Stimulated activated CD4-positive, alpha-beta T cell treated with anti-CD3 and anti-CD28 coated beads, Interleukin-12 subunit alpha, Interleukin-12 subunit beta, amount 100 ng/mL, for 48 hours (primary cell): ENCODE measurements at places on chromosomes 4 and X.

GRCh38 chrX:39855748-39856129, 242.0 kb downstream of the BCOR start:
- peak; percentile 69 for DNase-seq

DNA sequence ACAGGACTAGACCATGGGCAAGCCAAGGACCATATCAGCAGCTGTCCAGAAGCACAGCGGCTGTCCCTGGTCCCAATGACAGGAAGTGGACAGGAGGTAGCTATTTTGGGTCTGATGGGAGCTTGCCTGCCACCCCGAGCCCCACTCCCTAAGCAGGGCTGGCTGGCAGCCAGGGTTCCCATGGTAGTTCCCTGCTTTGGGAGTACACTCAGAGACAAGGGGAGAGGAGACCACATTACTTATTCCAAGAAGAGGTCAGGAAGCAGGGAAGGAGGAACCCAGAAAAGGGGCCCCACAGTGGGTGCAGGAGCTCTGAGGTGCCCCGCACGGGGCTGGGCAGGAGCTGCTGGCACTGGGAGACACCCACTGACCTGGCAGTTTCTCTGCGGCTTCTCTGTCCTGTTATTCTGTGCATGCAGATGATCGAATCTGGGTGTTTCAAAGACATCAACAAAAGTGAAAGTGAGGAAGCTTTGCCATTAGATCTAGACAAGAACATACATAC, 36.3 kb downstream of the HTT-AS start:
- DNase-seq = no peak

DNA sequence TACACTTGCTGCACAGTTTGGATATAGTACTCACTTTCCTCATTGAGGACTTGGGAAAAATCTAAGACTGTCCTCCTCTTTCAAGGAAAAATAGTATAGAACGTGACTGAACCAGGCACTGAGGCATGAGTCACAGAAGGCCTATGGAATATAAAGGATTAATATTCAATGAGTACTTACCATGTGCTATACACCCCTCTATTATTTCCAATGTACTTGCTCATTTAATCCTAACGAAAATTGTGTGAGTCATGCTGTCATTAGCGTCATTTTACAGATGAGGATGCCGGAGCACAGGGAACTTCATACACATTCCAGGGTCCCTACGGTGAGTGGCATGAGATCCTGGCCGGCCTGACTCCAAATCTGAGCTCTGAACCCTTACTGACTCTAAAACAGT, 2136.2 kb upstream of the TENM3 start:
- no peak for DNase-seq

- no peak for DNase-seq
Measured at GRCh38 chr4:152168987-152169616, 366.8 kb downstream of the FBXW7 start.

- peak; percentile 89 for DNase-seq
Measured at GRCh38 chr4:15956179-15956850, 6.7 kb downstream of the FGFBP2 start.

DNA sequence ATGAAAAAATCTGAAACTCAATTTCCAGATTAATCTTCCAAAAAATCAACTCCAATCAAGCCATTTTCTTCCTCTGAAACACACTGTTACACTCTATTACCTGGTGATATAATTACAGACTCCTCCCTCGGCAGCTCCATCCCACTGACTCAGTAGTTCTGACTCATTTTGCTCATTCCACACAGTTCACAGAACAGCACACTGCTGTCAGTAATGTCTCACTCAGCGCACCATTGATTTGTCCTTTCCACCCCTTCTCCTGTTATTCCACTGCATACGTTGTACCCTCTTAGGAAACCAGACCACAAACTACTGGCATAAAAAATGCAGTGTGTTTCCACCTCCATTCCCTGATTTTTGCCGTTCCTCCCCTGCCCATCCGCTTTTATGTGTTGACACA, 212.7 kb downstream of the SLIT2 start:
- no peak for DNase-seq

DNA sequence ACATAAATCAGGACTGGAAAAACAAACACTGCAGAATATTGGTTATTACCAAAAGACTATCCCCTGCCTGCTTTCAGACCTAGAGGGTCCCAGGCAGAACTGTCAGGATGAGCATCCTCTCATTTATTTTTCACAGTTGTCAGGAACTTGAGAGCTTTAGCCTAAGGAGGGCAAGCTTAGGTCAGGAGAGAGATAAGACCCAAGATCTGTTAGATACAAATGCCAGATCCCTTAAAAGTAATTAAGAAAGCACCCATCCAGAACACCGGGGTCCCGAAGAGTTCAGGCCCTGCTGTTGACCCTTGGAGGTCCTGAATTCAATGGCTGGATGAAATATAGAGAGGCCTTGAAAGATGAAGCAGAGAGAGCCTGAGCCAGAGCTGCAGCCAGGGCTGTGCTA, 5.9 kb upstream of the MAGEB3 start:
- DNase-seq = no peak

- no peak for DNase-seq
Measured at GRCh38 chrX:6228720-6229119, at the start of gene NLGN4X. TSS of gene NLGN4X (minus strand) at chrX:6228867. CDS start at chrX:6151466, 77,401 bp downstream.

GRCh38 chrX:71650333-71650969, 16.9 kb upstream of the LOC101059915 start:
- DNase-seq = no peak

DNA sequence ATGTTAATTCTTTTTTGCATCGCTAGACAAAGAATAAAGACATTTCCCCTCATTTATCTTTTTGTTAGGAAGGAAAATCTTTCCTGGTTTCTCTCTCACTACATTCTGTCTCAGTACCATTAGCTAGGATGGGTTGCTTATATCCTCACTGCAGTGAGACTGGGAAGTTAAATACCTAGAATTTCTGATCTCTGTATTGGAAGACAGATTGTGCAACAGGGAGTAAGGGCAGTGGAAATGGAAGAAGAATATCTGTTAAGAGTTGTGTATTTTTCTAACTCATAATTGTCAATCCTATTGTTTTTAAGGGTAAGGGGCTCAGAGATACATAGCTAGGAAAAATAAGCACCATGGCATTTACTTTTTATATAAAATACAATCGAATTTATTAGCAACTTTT, 19.6 kb downstream of the PTPN13 start:
- DNase-seq = no peak

DNA sequence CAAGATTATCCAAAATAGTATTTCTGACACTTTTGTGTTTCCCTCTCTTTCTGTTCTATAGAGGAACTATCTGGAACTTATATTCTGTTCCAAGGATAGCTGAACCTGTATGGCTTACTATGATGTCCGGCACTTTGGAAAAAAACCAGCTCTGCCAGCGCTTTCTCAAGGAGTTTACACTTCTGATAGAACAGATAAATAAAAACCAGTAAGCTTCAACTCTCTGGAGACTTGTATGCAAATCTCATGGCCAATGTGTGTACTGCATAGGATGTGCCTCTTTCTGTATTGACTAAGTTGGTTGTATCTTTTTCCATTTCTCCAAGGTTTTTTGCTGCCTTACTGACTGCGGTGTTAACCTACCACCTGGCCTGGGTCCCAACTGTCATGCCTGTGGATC, 92.5 kb downstream of the FNIP2 start:
- no peak for DNase-seq

DNA sequence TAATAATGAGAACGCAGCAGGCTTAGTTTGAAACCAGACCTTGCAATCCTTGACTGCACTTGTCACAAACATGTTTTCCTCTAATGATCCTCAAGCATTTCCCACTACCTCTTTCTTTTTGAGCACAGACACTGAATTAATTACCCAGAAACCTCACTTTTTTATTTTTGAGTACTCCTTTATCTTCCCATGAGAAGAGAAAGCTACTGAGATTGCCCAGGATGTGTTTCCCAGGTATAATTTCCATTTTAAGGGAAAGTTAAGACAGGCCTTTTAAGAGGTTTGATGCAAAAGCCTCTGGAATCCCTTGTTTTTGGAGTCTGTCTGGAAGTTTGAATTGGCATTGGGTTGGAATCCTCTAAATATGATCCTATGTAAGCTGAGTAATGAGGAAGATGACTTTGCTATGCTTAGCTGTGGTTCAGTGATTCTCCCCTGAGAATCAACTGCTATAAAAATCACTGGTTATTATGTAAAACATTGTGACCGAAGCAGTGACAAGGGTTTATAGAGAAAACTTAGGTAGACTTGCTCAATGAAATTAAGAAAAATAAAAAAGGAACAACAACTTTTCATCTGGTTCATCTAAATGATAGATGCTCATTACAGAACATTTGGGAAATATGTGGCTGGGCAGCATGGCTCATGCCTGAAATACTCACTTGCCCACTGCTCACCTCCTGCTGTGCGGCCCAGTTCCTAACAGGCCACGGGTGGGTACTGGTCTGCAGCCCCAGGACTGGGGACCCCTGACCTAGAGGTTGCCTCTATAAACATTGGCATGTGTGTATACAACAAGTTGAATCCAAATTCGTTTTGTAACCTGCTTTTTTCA, 10.8 kb upstream of the RHOH start:
- DNase-seq = no peak
